ENCODE measurements at places on chromosomes 3 and 15.

- no peak for DNase-seq
These were observed 117.5 kb upstream of the ARHGEF3 start for GRCh38 chr3:56919137-56919796.

- DNase-seq = no peak
These were observed 17.3 kb downstream of the IGSF10 start for GRCh38 chr3:151443583-151443982.

DNA sequence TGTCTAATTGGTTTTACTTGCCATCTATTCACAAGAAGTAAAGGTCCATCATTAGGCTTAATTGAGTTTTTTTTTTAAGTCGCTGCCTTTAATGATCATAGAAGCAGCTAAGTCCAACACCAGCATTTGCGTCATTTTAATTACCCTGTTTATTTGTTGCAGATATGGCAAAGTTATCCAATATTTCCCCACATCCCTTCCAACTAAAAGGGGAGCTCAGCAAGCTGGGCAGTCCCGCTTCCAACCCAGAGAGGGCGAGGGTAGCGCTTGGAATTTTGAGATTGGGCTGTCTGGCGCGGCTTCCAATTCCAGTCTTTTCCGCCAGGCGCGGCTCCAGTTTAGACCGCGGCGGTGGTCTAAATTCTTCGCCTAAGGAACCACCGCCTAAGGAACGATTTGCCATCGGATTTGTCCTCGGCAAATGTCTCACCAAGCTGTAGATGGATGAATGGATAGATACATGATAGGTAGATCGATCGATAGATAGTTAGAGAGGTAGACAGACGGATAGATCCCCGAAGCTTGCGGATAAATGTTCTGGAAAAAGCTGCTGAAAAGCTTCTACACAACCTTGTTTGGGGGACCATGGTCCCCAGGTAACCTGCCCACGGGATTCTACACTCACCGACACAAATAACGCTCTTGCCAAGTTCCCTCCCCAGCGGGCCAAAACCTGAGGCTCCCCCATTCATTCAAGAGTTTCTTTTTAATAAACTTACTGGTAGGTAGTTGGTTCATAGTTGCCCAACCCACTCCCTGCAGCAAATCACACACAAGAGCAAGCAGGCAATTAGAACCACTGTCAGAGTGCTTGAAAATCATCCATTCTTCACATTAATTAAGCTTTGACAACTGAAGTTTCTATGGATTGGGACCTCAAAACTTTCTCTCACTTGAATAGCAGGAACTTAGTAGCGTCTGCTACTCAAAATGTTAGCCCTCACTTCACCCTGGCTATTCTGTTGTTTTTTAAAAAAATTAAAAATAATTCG, 49.1 kb downstream of the ZIC4 start:
- DNase-seq = no peak

DNA sequence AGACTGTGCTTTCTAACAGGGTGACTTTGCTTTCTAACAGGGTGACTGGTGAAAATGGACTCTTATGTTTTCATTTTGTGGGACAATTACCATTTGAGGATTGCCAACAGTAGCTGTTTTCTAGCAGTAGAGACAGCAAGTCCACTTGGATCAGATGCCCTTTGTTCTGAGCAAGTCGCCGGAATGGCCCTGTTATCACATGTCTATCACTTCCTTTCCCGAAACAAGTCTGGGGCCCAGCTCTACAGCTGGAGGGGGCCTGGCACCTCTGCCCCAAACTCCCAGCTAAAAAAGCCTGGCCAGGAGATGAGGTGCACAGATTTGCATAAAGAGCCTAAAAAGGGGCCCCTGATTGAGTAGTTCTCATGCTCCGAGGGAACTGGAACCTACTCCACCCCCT, 44.6 kb downstream of the THBS1 start:
- no peak for DNase-seq

GRCh38 chr3:66233033-66233432, 12.2 kb downstream of the SLC25A26 start:
- DNase-seq = no peak

DNA sequence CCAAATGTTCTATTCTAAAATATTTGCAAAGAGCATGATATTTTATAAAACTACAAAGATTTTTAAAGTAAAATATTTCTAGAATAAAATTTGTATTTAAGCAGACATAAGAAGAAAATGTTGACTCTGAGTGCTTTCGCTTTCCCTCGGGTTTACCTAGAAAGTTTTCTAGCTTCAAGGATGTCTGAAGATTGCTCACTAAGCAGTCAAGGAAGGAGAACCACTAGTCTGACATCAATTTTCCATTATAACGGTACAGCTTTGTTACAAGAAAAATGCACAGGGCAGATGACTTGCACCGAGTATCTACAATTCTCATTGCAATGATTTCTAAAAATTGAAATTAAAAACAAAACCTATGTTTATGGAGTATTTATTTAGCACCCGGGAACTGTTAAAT, 14.2 kb downstream of the GPR15 start:
- DNase-seq = no peak

- peak; percentile 51 for DNase-seq
These were observed 1037.0 kb upstream of the CFAP20DC start for GRCh38 chr3:60086811-60087210.

- no peak for DNase-seq
These were observed 75.9 kb upstream of the TMC3 start for GRCh38 chr15:81449836-81450474.

DNA sequence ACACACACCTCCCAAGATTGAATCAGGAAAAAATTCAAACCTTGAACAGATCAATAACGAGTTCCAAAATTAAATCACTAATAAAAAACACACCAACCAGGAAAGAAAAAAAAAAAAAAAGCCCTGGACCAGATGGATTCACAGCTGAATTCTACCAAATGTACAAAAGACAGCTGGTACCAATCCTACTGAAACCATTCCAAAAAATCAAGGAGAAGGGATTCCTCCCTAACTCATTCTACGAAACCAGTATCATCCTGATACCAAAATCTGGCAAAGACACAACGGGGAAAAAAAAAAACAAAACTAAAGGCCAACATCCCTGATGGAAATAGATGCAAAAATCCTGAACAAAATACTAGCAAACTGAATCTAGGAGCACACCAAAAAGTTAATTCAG, 54.4 kb upstream of the SLC12A8 start:
- DNase-seq = no peak

GRCh38 chr15:33735637-33736247, 232.6 kb upstream of the CHRM5 start:
- no peak for DNase-seq

GRCh38 chr3:18732474-18732873, 307.3 kb upstream of the SATB1 start:
- DNase-seq = no peak

DNA sequence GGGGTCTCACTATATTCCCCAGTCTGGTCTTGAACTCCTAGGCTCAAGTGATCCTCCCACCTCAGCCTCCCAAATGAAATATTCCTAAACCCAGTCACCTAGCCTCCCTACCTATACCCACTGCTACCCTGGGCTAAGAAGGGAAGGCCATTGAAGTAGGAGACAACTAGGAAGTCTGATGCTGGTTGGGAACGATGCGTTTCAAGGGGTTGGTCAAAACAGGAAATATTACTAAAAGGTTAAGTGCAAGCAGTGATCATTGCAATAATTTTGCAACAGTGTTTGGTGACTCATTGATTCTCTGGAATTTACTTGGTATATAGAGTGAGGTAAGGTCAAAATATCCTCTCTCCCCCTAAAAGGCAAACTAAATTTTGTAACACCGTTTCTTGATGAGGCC, 4.6 kb upstream of the UQCRC1 start:
- no peak for DNase-seq

DNA sequence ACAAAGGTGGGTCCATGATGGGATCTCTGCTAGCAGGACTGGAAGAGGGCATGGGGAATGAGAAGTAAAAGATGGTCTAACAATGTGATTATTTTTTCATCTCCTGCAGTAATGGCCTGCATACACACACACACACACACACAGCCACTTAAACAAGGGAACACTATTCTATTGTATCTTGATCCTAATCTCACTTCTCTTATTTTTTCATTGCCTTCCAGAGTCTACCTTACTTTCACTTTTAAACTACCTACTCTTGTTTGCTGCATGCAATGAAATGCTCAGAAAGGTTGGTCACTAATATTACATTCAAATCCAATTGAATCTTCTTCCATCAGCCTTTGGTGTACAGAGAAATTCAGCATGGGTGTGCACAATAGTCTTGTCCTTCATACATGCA, 853.8 kb downstream of the IGSF11 start:
- no peak for DNase-seq

DNA sequence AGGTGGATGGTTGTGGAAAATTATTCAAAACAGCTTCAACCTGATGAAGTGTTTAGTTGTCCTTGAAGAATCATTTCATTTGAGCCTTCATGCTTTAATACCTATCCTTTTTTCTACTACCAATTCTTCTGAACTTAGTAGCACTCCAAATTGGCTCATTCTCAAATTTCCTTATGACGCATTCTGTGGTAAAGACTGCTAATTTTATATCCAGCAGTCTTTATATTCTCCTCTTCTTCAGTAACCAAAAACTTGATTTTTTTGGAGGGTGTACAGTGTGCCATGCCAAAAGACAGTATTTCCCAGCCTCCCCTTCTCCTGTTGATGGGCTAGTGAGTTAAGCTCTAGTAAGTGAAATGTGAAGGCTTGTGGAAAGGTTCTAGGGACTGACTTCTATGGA, 25.2 kb downstream of the CGNL1 start:
- no peak for DNase-seq

DNA sequence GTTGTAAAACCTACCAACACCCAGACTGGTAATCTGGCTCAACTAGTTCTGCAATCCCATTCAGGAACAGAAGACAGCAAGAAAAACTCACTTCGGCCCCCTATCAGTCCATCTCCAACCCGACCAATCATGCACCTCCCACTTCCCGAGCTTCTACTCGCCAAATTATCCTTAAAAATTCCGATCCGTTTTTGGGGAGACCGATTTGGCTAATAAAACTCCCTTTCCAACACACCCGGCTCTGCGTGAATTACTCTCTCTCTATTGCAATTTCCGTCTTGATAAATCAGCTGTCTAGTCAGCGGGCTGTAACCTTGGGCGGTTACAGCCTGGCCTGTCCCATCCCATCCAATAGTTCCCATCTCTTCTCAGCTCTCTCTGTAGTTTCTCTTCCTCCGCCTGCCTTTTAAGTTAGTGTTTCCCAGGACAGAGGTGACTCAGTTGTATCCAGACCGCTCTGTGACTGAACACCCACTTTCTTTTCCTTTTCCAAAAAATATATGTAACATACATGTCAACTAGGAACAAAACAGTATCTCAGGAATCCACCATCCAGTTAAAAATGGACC, 780 bp upstream of the ACAD9 start:
- peak; percentile 31 for DNase-seq

GRCh38 chr3:133295199-133295901, 104.5 kb upstream of the BFSP2 start:
- no peak for DNase-seq

- no peak for DNase-seq
These were observed 65.9 kb upstream of the MYO5C start for GRCh38 chr15:52361494-52361893.

DNA sequence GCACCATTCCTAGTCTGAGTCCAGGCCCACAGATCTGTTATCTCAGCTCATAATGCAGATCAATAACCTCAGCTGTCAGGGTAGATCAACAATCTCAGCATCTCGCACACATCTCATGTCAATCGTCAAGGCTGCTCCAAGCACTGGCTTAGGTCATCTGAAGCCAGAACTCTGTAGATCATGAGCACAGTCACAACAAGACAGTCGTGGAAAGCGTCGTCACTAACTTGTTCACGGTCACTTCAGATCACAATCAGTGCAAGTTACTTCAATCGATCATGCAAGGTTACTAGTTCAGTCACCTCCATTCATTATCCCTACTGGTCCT, 71.8 kb downstream of the RBPMS2 start:
- DNase-seq = no peak

DNA sequence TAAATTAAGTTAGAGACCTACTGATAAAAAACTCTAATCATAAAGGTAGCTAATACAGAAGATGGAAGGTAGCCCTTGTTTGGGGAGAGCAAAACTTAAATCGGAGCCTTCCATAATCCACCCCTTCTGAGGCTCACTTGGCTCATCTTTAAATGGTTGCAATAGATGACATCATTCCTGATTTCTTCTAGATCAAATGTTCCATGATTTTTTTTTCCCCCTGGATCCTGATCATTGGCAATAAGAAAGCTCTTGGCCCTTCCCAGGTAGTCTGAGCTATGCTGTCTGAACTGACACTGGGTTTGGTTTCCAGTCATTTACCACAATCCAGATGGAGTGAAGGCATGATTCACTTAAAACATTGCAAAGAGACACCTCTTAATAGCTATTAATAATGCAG, 92.5 kb downstream of the PIK3R4 start:
- DNase-seq = no peak

- DNase-seq = no peak
These were observed 2.3 kb downstream of the ANXA2 start for GRCh38 chr15:60395276-60396011.

DNA sequence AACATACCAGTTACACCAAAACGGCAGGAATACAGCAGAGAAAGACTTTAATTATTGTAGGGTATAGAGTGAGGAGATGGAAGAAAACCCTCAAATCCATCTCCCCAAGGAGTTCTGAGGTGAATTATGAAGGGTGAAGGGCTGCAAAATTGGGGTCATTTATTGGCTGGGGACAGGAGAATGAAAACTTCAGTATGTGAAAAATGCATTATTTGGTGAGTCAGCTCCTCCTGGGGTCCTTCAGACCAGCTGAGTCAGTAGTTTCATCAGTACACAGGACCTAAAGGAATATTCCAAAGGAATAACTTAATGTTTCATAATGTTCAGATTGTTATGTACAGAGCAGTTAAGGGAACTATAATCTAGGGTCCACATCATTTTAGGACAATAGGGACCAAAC, 566.0 kb downstream of the GBE1 start:
- DNase-seq = peak; percentile 49

DNA sequence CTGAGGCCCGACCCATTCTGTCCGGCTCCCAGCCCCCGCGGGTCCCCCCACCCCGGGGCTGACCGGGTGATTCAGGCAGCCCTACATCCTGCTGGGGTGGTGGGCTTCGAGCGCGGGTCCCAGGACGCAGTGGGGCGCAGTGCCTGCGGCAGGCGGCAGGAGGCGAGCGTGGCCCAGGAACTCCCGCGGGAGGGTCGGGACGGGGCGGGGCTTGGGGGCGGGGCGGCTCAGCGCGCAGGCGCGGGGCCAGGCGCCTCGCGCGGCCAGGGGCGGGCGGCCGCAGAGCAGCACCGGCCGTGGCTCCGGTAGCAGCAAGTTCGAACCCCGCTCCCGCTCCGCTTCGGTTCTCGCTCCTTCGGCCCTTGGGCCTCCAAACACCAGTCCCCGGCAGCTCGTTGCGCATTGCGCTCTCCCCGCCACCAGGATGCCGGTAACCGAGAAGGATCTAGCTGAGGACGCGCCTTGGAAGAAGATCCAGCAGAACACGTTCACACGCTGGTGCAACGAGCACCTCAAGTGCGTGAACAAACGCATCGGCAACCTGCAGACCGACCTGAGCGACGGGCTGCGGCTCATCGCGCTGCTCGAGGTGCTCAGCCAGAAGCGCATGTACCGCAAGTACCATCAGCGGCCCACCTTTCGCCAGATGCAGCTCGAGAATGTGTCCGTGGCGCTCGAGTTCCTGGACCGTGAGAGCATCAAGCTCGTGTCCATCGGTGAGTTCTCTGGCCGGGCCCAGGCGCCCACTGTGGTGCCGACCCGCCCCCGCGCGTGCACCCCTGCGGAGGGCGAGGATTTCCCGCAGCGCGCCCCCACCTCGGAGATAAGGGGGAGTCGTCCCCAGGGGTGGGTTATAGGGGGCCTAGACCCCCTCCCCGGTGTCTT, at the start of gene FLNB:
Gene FLNB, plus strand, starts transcription at position 282 of the 885 bp plus-strand sequence. Its CDS starts 143 bp downstream, at position 425.
- DNase-seq = no peak
